ENCODE measurements at places on chromosomes 7 and 10.

DNA sequence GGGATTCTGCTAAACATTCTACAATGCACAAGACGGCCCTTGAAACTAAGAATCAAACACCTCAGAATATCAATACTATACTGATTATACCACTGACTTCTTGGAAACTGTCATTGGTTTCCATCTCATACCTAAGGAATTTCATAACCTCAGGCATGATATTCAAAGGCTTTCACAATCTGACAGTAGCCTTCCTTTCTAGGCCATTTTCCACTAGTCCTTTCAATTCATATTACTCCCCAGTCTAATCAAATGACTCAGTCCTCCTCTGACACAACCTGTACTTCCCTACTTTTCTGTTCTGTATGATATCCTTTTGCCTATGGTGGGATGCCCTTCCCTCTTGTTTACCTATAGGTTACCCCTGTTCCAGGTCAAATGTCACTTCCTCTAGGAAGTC is 48.3 kb downstream of the CSTF2T start:
- no peak for DNase-seq

DNA sequence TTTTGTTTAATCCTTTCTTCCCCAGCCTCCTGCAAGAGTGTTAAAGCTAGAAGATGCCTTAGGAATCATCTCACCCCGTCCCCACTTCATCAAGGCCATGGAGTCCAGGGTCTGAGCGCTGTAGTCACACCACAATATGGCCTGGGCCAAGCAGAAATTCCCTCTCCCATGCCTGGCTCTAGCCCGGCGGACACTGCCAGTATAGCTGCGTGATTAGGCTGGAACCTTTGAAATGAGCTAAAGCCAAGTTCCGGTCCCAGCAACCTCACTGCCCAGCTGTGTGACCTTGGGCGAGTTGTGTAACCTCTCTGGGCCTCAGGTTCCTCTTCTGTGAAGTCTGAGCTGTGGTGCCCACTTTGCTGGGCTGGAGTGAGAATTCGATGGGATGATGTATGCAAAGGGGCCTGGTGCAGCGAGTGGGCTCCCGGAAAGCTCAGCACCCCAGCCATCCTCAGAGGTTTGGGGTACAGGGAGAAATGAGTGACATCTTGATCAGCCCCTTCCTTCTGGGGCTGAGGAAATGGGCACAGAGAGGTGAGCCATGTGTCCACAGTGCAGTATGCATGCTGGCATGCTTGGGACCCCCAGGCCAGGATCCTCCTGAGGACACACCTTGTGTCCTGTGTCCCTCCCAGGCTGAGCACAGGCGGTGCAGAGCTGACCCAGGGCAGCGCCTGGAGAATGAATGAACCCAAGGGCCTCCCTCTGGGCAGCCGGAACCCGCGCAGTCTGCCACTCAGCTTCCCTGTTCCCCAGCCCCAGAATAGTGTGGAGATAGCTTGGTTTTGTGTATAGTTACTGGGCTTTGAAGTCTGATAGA is 118.6 kb downstream of the ZMIZ1 start:
- no peak for DNase-seq

- no peak for DNase-seq
Measured at GRCh38 chr10:37975401-37975991, 951 bp downstream of the ZNF25 start.

- DNase-seq = no peak
Measured at GRCh38 chr10:25966844-25967243, 32.8 kb downstream of the MYO3A start.

GRCh38 chr7:135251496-135252391 is 18.1 kb downstream of the STRA8 start:
- no peak for DNase-seq

GRCh38 chr10:130545122-130545521 is 408.9 kb downstream of the GLRX3 start:
- no peak for DNase-seq

DNA sequence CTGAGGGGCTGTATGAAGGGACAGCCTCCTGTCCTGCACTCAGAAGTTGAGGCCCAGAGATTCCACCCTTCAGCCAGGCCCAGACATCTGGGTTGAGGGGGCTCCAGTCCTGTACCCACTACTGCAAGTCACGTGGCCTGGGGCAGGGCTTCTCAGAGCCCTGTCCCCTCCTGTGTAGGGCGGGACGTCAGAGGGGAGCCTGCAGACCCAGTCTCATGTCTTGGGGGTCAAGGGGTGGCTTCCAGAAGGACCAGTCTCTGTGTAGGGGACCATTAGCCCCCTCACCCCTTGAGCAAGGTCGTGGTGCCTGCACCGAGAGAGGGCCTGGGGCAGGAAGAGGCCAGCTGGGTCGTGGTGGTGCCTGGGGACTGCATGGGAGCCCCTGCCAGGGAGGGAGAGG is 593 bp upstream of the PILRA start:
- no peak for DNase-seq

- no peak for DNase-seq
Measured at GRCh38 chr10:20887706-20888555, 9.2 kb downstream of the NEBL start.

- no peak for DNase-seq
Measured at GRCh38 chr7:35761871-35762677, 38.8 kb upstream of the SEPTIN7 start.
